ENCODE measurements at places on chromosomes 7 and 10.
A peak's percentile ranks its signal among the peaks of the same experiment; 100 is the strongest.

GRCh38 chr7:43260980-43261878 lies 148.8 kb downstream of the HECW1 start:
- peak; percentile 55 for DNase-seq

- no peak for DNase-seq
These were observed 652.2 kb upstream of the FOXK1 start for GRCh38 chr7:4029941-4030340.

DNA sequence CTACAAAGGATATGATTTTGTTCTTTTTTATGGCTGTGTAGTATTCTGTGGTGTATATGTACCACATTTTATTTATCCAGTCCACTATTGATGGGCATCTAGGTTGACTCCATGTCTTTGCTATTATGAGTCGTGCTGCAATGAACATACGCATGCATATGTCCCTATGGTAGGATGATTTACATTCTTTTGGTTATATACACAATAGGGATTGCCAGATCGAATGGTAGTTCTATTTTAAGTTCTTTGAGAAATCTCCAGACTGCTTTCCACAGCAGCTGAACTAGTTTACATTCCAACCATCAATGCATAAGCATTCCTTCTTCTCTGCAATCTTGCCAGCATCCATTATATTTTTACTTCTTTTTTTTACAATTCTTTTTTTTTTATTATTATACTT lies 35.6 kb upstream of the FAM13C start:
- no peak for DNase-seq

GRCh38 chr10:43121444-43121843 lies 16.8 kb upstream of the CSGALNACT2 start:
- no peak for DNase-seq

- no peak for DNase-seq
These were observed 316.7 kb upstream of the NPSR1 start for GRCh38 chr7:34341326-34341725.

DNA sequence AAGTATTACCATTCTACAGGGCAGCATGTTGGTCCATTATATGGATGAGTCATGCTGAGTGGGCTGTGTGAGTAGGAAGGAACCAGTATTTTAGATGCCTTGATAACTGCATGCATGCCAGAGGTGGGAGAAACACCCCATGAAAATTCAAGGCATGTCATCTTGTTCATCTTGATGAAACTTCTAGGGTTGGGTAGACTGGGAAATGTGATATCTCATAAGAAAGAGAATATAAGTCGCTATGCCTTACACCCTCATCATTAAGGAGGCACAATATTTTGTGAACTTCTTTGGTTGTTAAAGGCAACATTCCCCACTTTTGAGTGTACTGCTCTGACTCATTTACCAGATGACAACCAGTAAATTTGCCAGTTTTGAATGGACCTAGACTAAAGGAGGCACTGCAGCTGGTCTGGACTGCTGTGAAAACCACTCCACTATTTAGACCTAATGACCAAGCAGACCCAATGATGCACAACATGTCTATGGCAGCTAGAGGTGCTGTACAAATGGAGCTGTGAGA lies 48.0 kb downstream of the ZNF365 start:
- DNase-seq = no peak

- no peak for DNase-seq
These were observed 348.7 kb upstream of the SEMA3C start for GRCh38 chr7:81267508-81267907.

DNA sequence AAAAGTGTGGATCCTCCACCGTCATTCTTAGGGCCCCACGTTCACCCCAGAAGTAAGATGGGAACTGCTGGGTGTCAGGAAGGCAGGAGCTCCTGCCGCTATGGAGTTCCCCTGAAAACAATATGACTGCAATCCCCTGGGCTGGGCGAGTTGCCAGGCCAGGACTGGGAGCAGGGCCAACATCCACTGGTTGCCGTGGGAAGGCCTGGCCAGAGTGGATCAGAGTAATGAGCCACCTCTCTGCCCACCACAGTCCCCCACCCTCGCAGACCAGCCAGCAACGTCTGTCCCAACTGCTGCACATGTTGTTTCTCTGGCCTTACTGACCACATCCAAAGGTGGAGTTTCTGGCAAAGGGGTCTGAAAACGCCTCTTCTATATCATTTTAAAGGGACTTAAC lies 86.6 kb downstream of the STRA8 start:
- DNase-seq = no peak

- DNase-seq = no peak
These were observed 61.8 kb upstream of the AHR start for GRCh38 chr7:17236603-17237002.

GRCh38 chr10:42769173-42769572 lies 13.4 kb upstream of the BMS1 start:
- no peak for DNase-seq

DNA sequence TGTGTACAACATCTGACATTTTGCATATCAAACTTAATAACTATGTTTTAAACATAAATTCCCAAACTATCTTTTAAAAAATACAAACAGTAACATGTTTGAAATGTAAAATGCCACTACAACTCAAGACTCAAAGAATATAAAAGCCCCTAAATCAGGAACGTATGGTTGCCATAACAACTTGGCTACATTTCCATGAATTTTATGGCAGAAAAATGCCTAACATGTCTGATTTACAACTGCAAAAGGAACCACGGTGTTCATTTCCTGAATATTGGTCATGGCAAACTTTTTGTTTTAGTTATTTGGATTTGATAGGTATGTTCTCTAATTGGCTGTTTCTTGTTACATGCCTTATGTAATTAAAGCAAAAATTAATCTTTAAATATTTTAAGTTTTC lies 2.0 kb downstream of the SOSTDC1 start:
- no peak for DNase-seq

DNA sequence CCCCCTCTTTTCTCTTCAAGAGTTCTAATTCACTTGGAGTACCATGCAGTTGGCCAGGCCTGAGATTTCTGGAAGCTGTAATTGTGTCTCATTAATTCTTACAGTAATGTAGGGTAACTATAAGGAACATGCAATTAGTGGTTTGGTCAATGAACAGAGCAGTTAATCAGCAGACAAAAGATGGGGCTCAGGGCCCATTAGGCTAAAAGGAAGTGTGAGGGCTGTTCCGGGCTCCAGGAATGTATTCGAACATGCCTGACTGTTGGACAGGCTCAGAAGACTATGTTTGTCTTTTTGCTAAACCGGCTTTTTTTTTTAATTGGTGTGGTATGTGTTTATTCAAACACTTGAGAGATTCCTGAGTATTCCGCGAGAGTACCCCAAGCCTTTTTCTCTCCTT lies 42.5 kb upstream of the FZD8 start:
- DNase-seq = no peak

DNA sequence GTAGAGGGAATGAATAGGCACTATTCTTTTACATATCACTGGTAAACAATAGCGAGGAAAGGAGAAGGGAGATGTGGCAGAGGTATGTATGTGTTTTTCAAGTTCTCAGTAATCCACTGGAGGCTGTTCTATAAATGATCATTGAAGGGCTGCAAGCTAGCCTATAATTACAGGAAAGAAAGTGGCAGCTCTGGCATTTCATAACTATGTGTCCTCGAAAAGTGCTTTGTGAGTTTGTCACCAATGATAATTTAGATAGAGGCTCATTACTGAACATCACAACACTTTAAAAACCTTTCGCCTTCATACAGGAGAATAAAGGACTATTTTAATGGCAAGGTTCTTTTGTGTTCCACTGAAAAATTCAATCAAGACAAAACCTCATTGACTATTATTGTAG lies 235.1 kb downstream of the FOXP2 start:
- no peak for DNase-seq

DNA sequence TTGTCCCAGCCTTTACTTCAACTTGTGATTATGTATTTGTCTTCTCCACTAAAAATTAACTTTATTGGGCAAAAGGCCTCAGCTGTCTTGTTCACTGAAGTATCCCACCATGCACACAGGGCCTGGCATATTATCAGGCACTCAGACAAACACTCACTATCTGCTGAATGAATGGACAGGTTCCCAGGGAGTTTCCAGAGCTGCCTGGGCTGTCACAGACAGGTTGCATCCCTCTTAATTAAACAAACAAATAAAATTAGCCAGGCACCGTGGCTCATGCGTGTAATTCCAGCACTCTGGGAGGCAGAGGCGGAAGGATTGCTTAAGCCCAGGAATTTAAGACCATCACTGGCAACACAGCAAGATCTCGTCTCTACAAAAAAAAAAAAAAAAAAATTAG lies 1.5 kb upstream of the TSPAN14 start:
- DNase-seq = no peak

DNA sequence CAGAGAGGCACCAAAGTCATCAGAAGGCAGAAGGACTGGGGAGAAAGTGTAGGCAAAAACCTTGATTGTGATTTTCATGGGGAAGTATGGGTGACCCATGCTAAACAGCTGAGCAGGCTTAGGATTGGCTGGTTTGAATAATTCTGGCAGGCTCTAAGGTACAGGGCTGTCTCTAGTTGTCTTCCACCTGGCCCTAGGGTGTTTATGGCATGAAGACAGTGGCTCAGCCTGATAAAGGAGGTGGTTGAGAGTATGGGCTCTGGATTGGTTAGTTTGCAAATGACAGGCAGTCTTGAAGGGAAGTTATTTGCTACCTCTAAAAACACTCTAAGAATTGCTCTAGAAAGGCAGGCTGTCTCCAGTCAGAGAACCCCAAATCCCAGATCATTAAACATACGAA lies 100.3 kb downstream of the STRA8 start:
- DNase-seq = no peak

GRCh38 chr10:121041906-121042305 lies 190.7 kb downstream of the WDR11 start:
- DNase-seq = no peak

- no peak for DNase-seq
These were observed 337.2 kb upstream of the LRGUK start for GRCh38 chr7:133789974-133790373.

- DNase-seq = no peak
These were observed 45.4 kb upstream of the GRB10 start for GRCh38 chr7:50828116-50828515.

GRCh38 chr7:64099656-64100531 lies 54.7 kb downstream of the ZNF727 start:
- no peak for DNase-seq

DNA sequence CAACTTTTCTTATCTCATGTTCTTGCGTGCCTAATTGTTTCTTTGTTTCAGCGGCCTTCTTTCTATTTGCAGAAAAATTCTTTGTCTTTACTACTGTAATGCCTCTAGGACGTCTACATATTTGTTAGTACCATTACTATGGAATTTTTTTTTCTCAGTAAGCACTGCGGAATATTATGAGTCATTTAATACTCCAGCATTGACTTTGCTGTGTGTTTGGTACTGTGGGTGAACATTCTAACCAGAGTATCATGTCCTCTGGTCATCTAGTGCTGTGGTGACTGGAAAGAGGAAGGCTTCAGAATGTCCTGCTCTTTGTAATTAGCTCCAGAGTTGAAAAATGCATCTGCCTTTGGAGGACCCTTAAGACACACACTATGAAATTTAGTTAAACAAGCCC lies 58.5 kb upstream of the FERD3L start:
- DNase-seq = no peak

GRCh38 chr10:51892965-51893658 lies 193.7 kb upstream of the CSTF2T start:
- no peak for DNase-seq

GRCh38 chr7:28671526-28671925 lies 259.2 kb downstream of the CREB5 start:
- DNase-seq = no peak

- DNase-seq = no peak
These were observed 169.6 kb downstream of the SEPTIN7 start for GRCh38 chr7:35970458-35970857.

DNA sequence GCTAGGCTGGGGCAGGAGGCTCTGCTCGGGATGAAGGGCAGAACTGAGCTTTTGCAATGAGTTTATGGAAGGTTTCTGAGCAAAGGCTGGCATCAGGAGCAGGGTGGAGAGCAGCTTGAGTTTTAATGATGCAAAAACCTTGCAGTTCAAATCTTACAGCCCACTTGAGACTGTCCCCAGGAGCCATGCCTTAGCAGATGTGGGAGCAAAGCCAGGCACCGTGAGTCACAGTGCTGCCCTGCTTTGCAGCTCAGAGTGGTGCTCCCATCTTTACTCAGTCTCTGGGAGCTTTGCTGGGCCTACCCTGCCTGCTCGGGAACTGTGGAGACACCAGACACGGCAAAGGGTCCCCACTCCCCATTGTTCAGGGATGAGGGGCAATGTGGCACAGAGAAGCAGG lies 122.4 kb upstream of the NPS start:
- DNase-seq = no peak

DNA sequence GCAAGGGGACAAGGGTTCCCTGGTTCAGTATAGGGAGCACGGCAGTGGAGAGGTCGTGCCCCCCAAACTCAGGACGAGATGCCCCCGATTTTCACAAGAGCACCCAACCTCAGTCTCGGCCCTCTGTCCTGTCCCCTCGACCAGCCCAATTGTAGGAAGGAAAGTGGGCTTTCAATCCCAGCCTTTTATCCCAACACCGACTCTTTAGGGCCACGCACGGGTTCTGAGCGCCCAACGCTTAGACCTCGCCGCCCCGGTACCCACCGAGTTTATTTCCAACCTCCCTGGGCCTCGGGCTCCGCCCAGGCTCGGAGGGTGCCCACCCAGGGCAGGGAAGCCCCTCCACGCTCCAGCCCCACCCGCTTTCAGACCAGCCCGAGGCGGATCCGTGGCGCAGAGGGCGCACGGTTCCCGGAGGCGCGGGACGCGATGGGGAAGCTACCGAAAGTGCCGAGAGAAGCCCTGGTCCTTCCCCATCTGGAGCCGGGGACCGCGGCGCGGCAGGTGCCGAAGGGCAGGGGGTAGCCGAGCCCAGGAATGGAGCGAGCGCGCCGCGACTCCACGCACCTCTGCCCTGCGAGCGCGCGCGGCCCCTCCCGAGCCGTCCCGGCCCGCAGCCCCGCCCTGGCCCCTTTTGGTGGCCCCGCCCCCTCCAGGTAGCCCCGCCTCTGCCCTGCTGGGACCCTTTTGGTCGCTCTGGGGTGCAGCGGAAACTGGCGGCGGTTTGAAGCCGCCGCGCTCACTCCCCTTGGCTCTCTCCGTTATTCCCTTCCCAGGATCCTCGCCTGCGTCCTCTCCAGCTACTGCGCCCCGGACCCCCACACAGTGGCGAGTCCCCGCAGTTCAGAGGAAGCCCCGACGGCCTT lies 20.4 kb downstream of the GRID2IP start:
- DNase-seq = peak; percentile 62

- no peak for DNase-seq
These were observed 239.0 kb upstream of the PODXL start for GRCh38 chr7:131795400-131795799.

- DNase-seq = no peak
These were observed 1599.9 kb upstream of the LRRTM3 start for GRCh38 chr10:65325913-65326312.

- no peak for DNase-seq
These were observed 21.3 kb upstream of the ELN start for GRCh38 chr7:74006451-74007241.

GRCh38 chr7:98249106-98249505 lies 2.9 kb downstream of the TECPR1 start:
- no peak for DNase-seq

GRCh38 chr10:104260775-104261115 lies 6.1 kb downstream of the GSTO1 start:
- no peak for DNase-seq

GRCh38 chr7:33650828-33651227 lies 254.5 kb upstream of the BMPER start:
- DNase-seq = no peak
